Activated naive CD4-positive, alpha-beta T cell treated with anti-CD3 and anti-CD28 coated beads, Interleukin-2, amount 10 ng/mL, durations not matched to agents 7 days and 5 days (primary cell): ENCODE measurements at places on chromosomes 7 and 10.

DNA sequence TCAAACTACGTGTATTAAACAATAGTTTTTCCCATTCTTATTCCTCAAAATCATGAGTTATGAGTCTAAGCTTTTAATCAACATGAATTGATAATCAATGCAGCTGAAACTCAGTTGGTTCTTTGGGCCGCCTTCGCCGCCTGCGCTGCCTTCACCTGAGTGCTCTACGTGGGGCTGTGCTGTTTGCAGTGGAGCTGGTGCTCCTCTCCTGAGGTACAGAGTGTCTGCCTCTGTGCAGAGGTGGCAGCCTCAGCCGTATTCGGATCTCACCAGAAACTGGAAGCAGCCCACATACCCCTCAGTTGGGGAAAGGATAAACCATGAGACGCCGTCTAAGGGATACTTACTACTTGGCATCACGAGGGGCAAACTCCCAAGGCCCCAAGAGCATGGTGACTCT, 15.5 kb downstream of the NOM1 start:
- no peak overlapping the region for H3K4me3 ChIP-seq
- peaks cover 52% of the 10 kb centered on the region for H3K36me3 ChIP-seq
- no peak overlapping the region for H3K27ac ChIP-seq
- DNase-seq: no peak
- H3K4me1 ChIP-seq: no peaks in the 10 kb centered on the region

DNA sequence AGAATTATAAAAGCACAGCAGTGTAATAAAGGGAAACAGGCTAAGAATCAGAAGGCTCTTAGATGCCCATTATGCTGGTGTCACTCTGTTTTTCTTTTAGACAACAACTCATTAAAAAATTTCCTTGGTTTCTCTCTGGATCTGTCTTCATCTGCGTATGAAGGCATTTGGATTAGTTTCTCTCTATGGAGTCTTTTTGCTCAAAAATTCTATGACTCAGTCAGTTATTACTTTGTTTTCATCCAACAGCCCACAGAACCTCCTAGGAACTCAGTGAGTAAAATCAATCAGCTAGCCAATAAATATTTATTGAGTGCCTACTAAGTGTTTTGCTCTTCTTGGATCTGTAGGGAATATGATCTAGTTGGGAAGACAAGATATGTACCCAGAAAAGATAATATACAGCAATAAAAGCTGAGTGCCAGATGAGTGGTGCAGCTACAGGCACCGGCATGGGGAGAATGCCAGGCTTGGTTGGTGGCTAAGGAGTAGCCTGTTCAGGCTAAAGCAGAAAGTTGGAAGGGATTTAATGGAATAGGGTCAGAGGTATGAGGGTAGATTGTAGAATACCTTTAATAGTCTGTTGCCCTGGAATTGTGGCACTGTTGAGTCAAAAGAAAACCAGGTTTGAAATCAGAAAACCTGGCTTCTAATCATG, 156.2 kb downstream of the LRRC4 start:
- peaks cover 5% of the 10 kb centered on the region for H3K36me3 ChIP-seq
- no peaks in the 10 kb centered on the region for H3K4me1 ChIP-seq
- H3K27ac ChIP-seq: no peak overlapping the region
- no peaks in the 10 kb centered on the region for H3K27me3 ChIP-seq

DNA sequence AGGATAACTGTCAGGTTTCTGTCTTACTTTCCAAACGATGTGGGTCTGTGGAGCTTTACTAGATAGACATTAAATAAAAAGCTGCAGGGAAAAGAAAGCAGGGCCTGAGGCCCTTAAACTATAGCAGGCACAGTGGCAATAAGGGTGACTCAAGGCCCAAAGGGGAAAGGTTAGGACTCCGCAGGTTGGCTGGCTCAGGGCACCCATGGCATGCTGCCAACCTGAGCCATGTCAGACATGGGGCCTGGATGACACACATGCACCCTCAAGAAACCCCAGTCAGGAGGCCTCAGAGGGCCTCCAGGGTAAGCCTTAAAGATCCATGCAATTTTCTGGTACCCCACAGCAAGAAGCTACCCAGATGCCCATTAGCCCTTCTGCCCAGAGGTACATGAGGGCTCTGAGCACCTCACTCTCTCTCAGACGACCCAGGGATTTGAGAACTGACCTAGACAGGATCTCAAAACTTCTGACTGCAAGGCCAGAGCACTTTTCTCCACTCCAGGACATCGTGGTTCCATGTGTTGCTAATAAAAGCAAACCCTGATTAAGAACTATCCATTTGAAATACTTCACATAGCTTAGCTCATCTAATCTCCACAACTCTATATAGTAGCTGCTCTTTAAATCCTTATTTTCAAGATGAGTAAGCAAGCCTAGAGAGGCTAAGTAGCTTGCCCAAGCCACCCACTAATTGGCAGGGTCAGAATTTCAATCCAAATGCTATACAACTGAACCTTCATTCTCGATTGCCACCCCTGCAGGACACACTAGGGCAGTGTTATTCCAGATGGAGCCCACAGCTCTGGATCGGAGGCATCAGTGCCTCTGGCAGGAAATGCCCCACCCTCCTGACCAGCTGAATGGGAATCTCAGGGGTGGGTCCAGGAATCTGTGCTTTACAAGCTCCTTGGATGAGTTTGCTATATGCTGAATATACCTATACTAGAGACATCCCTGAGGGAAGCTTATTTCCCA, 132.5 kb upstream of the EFCAB10 start:
- no peak for DNase-seq
- H3K27ac ChIP-seq: no peak overlapping the region
- H3K27me3 ChIP-seq: no peaks in the 10 kb centered on the region
- H3K4me3 ChIP-seq: no peak overlapping the region
- H3K36me3 ChIP-seq: peaks cover 18% of the 10 kb centered on the region
- H3K4me1 ChIP-seq: no peaks in the 10 kb centered on the region

DNA sequence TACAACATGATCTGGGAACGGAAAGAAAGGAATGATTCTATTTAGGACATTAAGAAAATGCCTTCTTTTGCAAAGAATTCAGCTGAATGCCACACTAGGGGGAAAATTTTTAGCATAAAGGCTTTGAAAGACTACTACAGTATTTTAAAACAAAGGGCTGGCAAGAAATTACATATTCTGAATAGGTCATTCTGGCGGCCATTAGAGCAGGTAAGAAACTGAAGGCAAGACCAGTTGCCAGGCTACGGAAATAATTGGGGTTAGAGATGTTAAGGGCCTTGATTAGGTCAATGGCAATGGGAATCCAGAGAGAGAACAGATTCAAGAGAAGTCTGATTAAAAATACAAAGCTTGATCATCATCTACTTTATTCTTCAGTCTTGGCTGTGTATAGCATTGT, 3.8 kb upstream of the HECTD2 start:
- H3K27me3 ChIP-seq: peaks cover 24% of the 10 kb centered on the region
- no peaks in the 10 kb centered on the region for H3K36me3 ChIP-seq
- H3K27ac ChIP-seq: no peak overlapping the region
- H3K4me3 ChIP-seq: no peak overlapping the region
- peaks cover 14% of the 10 kb centered on the region for H3K4me1 ChIP-seq
- DNase-seq: no peak

GRCh38 chr10:48299692-48300091, 6.8 kb upstream of the MAPK8 start:
- H3K4me3 ChIP-seq: no peak overlapping the region
- H3K4me1 ChIP-seq: peaks cover 2% of the 10 kb centered on the region
- no peaks in the 10 kb centered on the region for H3K36me3 ChIP-seq
- DNase-seq: no peak
- peaks cover 30% of the 10 kb centered on the region for H3K27me3 ChIP-seq

DNA sequence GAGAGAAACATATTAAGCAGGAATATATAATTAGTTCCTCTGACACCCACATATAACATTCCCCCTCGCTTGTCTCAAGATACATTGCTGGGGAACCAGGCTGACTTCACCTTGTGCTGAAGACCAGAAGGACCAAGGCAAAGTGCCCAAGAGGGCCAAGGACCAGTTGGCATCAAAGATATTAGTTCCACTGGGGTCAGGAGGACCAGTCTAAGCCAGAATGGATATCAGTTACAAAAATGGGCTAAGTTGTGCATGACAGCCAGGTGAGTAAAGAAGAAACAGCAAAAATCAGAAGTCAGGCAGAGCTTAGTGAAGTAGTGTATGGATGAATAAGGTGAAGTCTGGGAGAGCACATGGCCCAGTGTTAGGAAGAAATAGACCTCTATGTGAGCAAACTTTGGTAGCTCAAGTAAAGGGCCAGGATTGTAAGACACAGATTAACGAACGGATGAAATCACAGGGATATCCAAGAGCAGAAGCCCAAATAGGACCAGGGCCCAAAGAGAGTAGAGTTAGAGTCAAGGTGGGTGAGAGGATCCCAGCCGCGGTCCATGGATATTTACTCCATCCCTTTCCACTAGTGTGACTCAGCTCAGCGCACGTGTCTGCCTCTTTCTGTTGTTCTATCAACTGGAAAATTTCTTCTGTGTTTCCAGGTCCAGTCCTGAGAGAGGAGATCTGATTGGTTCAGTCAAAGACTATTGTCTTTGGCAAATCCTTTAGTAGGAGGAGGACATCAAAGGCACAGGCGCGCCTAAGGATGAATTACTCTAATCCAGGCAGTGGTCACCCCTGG, 5.0 kb downstream of the CALD1 start:
- H3K27ac ChIP-seq: no peak overlapping the region
- H3K36me3 ChIP-seq: no peaks in the 10 kb centered on the region
- DNase-seq: no peak
- H3K4me3 ChIP-seq: no peak overlapping the region

DNA sequence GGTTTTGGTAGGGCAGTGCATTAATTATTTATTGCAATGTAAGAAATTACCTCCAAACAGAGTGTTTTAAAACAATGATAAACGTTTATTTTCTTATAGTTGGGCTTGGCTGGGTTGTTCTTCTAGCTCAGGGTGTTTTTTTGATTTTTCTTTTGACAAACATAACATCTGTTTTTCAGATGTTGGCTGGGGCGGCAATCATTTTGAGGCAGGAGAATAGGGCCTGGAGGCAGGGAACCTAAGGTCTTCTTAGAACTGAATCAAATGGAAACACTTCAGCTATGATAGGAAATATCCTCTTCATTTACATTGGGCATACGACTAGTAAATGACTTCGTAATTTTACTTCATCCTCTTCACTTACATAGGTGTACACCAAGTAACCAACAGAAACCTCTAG, 47.4 kb upstream of the NAMPT start:
- no peak for DNase-seq
- no peaks in the 10 kb centered on the region for H3K27me3 ChIP-seq
- no peak overlapping the region for H3K27ac ChIP-seq

GRCh38 chr7:27793780-27794179, 53.8 kb downstream of the TAX1BP1 start:
- no peak overlapping the region for H3K4me3 ChIP-seq
- no peaks in the 10 kb centered on the region for H3K27me3 ChIP-seq
- H3K36me3 ChIP-seq: peaks cover 24% of the 10 kb centered on the region
- H3K27ac ChIP-seq: no peak overlapping the region

GRCh38 chr7:91299952-91300775, 35.9 kb downstream of the FZD1 start:
- no peak overlapping the region for H3K4me3 ChIP-seq
- no peak overlapping the region for H3K27ac ChIP-seq
- H3K36me3 ChIP-seq: no peaks in the 10 kb centered on the region
- no peaks in the 10 kb centered on the region for H3K4me1 ChIP-seq
- no peak for DNase-seq
- no peaks in the 10 kb centered on the region for H3K27me3 ChIP-seq

DNA sequence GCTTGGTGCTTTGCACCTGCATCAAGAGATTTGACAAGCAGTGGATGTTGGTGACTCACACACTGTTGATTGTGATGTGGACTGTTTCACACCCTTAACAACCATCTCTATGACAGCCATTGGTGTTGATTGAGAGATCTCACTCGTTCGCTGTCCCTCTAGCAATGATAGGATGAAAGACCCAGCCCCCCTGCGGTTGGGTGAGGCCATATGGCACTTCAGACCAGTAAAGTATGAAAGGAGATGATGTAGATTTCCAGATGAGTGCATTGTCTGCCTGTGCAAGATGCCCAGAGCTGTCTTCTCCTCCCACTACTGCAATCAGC, 138.7 kb upstream of the PRR15 start:
- H3K27ac ChIP-seq: no peak overlapping the region
- H3K4me1 ChIP-seq: no peaks in the 10 kb centered on the region
- H3K4me3 ChIP-seq: no peak overlapping the region
- DNase-seq: no peak

DNA sequence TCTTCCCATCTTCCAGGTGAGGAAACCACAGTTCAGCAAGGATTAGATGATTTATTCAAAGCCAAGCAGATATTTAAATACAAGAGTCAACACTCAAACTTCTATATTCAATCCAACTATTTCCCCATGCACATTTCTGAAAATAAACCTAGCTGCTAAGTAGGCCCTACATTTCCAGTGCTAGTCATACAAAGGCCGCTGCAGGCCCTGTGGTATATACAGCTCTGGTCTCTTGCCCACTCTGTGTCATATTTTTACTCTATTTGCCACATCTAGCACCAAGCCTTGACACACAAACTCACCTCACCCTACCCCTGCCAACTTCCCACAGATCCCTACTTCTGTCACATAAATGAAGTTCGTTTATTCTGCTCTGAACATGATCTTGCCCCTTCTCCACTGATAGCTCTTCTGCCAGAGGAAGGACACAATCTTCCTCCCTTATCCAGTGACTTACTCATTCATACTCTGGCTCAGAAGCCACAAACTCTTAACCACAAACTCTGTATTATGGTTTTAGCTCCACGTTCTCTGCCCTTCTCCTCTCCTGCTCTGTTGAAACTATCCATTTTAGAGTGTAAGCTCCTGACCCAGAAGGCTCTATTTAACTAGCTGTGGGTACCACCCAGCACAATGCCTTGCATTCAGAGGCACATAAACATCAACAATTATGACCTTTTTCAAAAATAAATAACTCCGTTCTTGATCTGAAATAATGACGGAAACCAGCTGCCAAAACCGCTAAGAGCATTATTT, 180.7 kb downstream of the CPEB3 start:
- DNase-seq: no peak
- H3K4me1 ChIP-seq: no peaks in the 10 kb centered on the region
- H3K27me3 ChIP-seq: no peaks in the 10 kb centered on the region
- no peaks in the 10 kb centered on the region for H3K36me3 ChIP-seq

DNA sequence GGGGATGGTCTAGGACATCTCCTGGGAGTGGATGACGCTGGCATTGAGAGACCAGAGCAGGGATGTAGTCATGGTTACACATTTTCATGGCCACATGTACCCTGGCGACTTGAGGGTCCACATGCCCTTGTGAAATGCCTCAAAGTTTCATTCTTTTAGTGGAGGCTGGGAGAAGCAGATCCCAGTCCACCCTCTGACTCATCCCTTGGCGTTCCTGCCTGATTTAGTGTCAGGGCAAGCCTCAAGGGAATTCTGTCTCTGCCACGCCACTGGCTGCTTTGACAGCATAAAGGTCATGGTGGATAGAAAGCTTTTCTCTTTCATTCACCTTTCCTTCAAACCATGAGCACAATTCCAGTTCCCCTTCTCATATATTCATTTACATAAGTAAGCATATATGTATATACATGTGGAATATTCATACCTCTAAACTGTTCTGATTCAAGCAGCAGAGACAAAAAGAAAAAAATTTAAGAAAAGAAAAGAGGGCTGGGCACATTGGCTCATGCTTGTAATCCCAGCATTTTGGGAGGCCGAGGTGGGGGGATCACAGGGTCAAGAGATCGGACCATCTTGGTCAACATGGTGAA, 21.8 kb upstream of the KIF5B start:
- no peaks in the 10 kb centered on the region for H3K36me3 ChIP-seq
- no peak for DNase-seq
- H3K27ac ChIP-seq: no peak overlapping the region
- no peaks in the 10 kb centered on the region for H3K4me1 ChIP-seq
- peaks cover 8% of the 10 kb centered on the region for H3K27me3 ChIP-seq
